ENCODE measurements at places on chromosomes 12 and 14.
A peak's percentile ranks its signal among the peaks of the same experiment; 100 is the strongest.

GRCh38 chr12:1329784-1330476 is 264.5 kb downstream of the FBXL14 start:
- no peak for DNase-seq

GRCh38 chr14:51490205-51490604 is 161.5 kb upstream of the FRMD6 start:
- DNase-seq: no peak

GRCh38 chr12:9706086-9706685 is 26.7 kb downstream of the CLECL1 start:
- DNase-seq: peak; percentile 41

GRCh38 chr14:30179381-30180130 is 251.9 kb upstream of the PRKD1 start:
- no peak for DNase-seq

DNA sequence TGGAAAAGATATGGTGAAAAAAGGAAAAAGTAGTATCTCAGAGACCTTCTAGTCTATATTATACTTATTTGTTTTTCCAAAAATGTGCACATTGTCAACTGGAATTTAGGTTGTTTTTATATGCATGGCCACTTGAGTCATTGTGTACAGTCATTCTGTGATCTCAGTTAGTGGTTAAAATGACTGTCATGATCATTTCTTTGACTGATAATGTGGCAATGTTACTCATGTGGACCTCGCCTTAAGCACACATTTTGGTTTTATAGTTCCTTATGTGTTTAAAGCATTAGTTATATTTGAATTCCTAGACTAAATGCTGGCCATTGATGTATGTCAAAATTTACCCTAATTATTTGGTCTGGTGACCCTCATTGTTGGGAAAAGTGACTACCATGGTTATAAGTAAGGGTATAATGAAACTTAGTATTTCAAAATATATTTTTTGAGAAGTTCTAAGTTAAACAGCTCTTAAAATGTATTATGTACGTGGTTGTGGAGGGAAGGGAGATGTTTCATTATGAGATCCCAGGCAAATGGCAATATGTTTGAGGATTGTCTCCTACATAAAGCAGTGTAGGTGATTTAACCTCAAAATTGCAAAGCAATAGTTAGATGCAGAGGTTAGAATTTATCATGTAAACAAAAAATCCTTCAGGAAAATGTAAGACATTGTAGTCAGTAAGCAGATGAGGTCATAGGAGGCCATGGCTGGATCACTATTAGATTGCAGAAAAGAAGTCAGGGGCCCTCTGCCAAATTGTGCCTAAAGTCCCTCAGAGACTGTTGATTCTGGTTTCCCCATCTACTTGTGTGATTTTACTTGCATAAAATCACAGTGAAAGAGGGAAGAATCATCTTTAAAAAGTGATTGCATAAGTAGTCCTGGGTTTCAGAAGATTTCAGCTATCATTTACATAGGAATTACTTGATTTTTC is 17.5 kb downstream of the PNMA1 start:
- no peak for DNase-seq

DNA sequence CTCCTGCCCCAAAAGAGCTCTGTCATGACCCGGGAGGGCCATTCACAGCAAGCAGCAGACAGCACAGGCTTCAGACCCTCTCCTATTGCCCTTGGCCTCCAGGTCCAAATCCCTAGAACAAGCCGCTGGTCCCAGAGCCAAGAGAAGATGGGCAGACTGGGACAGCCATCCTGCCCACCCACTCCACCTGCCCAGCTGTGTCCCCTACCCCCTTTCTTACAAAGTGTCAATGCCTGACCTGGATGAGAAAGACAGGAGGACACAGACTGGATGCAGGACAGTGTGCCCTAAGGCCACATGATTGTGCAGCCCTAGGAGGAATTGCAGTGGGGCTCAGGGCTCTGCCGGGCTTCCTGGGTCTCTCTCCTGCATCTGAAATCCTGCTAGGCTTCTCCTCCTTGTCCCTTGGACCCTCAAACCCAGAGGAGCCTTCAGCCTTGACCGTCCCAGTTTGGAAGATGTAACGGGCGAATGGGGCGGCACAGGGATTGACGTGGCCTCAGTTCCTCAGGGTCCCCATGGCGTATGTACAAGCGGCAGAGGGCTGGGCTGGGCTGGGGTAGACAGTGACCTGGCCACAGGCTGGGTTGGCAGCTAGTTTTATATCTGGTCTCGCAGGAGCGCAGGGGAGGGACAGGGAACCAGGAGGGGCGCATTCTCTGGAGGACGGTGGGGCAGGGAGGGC is 27.1 kb upstream of the BCDIN3D start:
- DNase-seq: no peak

GRCh38 chr12:64510667-64511066 is 58.7 kb downstream of the TBK1 start:
- DNase-seq: no peak

- DNase-seq: no peak
Measured at GRCh38 chr14:36035675-36036074, 140.8 kb downstream of the PTCSC3 start.

DNA sequence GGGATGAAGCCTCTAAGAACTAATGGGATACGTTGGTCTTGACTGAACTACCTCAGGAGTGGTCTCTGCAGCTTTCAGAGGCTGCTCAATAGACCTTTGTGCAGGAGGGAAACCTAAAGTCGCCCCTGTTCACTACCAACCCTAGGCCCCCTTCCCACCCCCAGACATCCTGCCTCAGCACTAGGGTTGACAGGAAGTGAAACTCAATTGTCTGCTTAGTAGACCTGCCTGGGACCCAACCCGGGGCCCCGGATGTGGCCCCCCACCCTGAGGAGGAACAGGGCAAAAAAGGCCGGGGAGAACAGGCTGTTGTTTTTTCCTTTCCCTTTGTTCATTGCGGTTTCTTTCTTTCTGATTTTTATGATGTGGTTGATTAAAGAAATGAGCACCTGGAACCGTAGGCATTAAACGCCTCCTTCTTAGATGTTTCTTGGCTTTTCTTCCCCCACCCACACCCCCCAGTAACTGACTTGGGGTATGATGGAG is 1.6 kb upstream of the DGKA start:
- peak; percentile 24 for DNase-seq

- DNase-seq: no peak
Measured at GRCh38 chr14:29868000-29868399, 59.6 kb downstream of the PRKD1 start.

DNA sequence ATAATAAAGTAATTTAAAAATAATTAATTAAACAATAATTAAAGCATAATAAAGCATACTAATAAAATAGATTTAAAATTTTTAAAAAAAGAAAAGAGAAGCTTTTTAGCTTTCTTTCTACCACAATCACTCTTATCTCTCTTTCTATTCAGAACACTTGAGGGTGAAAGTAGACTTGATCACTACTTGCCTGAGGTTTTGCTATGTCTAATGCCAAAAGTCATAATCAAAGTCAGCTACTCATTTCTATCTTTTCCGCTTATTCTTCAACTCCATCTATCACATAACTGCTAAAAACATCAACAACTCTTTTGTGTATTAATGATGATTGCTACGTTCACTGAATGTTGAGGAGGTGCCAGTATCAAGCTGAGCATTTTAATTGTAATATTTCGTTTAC is 202.0 kb upstream of the KRR1 start:
- no peak for DNase-seq

GRCh38 chr12:110349514-110350151 is 53.9 kb downstream of the ANAPC7 start:
- peak; percentile 96 for DNase-seq

- no peak for DNase-seq
Measured at GRCh38 chr12:65362234-65363031, 84.0 kb downstream of the MSRB3 start.

DNA sequence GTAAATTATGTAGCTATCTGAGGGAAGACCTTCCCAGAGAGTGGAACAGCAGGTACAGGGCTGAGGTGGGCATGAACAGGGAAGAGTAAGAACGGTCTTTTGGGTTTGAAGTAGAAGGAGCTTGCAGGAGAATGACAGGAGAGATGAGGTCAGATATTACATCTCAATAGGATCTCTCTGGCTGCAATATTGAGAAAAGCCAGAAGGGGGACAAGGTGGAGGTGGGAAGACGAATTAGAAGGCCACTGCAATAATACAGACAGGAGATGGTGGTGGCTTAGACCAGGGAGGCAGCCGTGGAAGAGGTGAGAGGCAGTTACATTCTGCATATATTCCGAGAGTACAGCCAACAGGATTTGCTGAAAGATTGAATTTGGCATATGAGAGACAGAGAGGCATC is 310.2 kb downstream of the APAF1 start:
- peak; percentile 31 for DNase-seq

DNA sequence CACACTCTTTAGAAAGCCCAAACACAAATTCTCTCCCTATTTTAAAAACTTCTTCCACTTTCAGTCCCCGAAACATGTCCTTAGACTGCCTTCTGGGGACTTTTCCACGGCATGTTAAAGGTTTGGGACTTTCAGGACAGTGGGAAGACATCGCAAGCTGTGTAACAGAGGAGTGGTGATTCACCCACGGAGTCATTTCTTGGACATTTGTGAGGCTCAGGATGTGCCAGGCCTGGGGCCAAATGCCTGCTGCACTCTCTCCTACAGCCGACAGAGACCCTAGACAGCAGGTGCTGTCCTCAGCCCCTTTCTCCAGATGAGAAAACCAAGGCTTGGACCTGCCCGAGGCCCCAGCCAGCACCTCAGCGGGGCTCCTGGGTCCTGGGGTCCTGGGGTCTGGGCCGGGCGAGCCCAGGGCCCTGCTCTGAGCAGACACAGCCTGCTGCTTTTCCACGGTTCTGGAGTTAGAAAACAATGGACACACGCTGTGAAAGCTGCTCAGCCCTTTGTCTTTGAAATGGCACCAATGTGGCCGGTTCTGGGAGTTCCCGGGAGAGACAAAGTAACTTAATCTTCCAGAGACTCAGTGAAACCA is 370.2 kb upstream of the SFSWAP start:
- no peak for DNase-seq

GRCh38 chr14:61280092-61280525 is 1.0 kb downstream of the TMEM30B start:
- DNase-seq: no peak

- no peak for DNase-seq
Measured at GRCh38 chr14:94303111-94303510, 10.0 kb upstream of the SERPINA10 start.

GRCh38 chr12:62910549-62911169 is 24.3 kb downstream of the PPM1H start:
- DNase-seq: peak; percentile 25

DNA sequence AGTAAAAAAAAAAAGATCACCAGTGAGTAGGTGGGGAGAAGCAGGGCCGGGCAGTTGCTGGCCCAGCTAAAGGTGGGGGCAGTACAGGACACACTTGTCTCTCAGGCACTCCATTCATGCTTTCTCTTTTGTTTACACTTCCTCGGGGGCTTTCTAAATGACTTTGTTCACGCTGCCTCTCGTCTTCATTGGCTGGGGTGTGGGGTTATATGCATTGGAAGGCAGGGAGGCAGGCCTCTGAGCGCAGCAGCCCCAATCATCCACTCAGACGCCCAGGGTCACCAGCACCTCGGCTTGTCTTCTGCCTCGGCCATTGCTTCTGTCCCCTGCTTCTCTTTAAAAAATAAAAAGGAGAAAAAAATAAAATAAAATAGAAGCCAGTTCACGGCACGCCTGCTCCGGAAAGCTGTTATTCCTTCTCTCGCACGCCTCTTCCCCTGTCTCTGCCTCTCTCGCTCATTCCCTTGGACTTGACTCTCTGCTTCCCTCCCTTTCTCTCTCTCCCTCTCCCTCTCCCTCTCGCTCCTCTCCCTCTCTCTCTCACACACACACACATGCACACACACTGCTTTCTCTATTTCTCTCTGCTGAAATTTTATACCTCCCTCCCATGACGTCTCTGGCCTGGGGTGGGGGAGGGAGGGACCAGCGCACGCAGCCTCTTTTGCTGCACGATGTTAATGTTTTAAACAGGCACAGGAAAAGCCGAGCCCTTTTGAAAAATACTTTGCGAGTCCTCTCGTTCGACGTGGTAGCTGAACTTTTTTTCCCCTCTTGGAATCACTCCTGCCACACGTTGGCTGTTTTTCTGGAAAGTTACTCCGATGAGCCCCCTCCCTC is at the start of gene TGFB3:
Gene TGFB3, minus strand, starts transcription at position 570 of the 840 bp plus-strand sequence. CDS start 1,102 bp downstream, outside the sequence.
- peak; percentile 89 for DNase-seq

DNA sequence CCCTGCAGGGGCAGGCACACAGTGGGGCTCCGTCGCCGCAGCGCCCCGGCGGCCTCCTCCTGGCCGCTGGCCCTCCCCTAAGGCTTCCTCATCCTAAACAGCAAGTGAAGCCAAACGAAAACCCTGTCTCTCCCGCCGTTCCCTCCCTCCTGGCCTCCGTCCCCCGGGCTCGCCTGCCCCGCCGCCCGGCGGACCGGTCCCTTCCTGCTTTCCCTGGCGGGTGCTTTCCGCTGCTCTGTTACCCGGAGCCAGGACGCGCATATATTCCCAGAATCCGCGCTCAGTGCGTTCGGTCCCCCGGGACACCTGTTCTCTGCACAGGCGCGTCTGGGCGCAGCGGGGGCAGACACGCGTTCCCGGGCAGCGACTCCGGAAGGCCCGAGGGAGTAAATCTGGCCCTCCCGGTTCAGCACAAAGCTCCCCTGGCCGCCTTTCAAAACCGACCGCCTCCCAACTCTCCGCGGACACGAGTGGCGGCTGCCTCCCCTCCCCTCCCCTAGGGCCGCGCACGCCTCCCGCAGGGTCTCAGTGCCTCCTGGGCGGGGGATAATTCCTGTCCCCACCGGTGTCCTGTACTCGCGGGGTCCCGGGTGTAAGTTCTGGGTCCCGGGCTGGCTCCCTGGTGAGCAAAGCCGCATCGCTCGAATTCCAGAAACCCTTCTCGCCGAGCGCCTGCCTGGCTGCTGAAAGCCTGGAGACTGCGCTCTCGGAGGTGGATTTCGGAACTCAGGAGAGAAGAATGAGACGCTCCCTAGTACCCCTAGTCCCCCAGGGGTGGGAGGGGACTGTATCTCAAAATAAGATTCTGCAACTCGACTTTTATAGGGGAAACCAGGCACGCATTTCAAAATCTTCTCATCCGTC is 21.4 kb upstream of the CEP170B start:
- DNase-seq: no peak

- DNase-seq: no peak
Measured at GRCh38 chr12:108576660-108577234, 14.4 kb downstream of the ISCU start.

Data from KBM-7 (cell line).